ENCODE measurements at places on chromosomes 4 and X. TPM values are rescaled to one million over a fixed set of nuclear protein-coding genes. Genes with fewer than 3 reads are reported as not detected.

IQSEC2 gene
- total RNA-seq: 15.7 TPM

VAMP7 gene
- total RNA-seq: 43.4 TPM

PRPS1 gene
- 79.8 TPM for total RNA-seq

TRIM61 gene
- 0.31 TPM for total RNA-seq

MMAA gene
- 10.3 TPM for total RNA-seq

EBP gene
- 26.7 TPM for total RNA-seq

FATE1 gene
- not detected for total RNA-seq

GLA gene
- total RNA-seq: 62.9 TPM

CFAP47 gene
- not detected for total RNA-seq

ETNPPL gene
- total RNA-seq: not detected

JCHAIN gene
- total RNA-seq: 0.66 TPM

PF4V1 gene
- not detected for total RNA-seq

KLB gene
- not detected for total RNA-seq

PABPC4L gene
- 2.2 TPM for total RNA-seq

FRMD7 gene
- not detected for total RNA-seq

LUZP4 gene
- not detected for total RNA-seq

XG gene
- 0.48 TPM for total RNA-seq

NUP54 gene
- 26.2 TPM for total RNA-seq

NAP1L3 gene
- total RNA-seq: 1.8 TPM

RBM46 gene
- not detected for total RNA-seq

ATP11C gene
- 31.0 TPM for total RNA-seq

BMPR1B gene
- not detected for total RNA-seq

PROM1 gene
- not detected for total RNA-seq

SORCS2 gene
- not detected for total RNA-seq

CXCL11 gene
- not detected for total RNA-seq

SLC25A5 gene
- total RNA-seq: 208 TPM

SRPK3 gene
- 0.29 TPM for total RNA-seq

TLR8 gene
- not detected for total RNA-seq

DCAF8L2 gene
- total RNA-seq: not detected

KLHL34 gene
- total RNA-seq: not detected

Measured in HFFc6 (cell line).